Neural crest cell (in vitro differentiated cells): ENCODE measurements at places on chromosomes 12 and 14. TPM values are rescaled to one million over a fixed set of nuclear protein-coding genes. Genes with fewer than 3 reads are reported as not detected.

GPR65 gene
- total RNA-seq = not detected in 2 replicates

- DNase-seq = no peak
Observed at GRCh38 chr12:29530436-29530835, 33.0 kb upstream of the OVCH1 start.

CPNE6 gene
- total RNA-seq = not detected in 2 replicates

DNA sequence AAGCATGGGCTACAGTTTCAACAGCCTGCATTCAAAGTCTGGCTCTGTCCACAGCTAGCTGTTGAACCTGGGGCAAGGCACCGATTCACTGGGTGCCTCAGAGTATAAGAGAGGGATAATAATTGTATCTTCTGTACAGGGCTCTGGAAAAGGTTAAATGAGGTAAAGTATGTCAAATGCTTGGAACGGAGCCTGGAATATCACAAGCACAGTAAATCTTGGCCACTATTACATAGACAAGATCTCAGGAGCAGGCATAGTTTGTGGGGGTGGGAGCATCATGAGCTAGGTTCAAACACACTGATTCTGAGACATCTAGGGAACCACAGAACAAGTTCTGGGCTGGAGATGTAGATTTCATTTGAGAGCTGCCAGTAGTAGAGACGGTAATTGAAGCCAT, 203.7 kb upstream of the NUDT4 start:
- DNase-seq = no peak

NEMF gene
- 68.9 and 71.0 TPM in 2 replicates for total RNA-seq

RAB5B gene
- 86.5 and 97.3 TPM in 2 replicates for total RNA-seq

- DNase-seq = no peak
Observed at GRCh38 chr14:51118993-51119392, 24.1 kb upstream of the TRIM9 start.

DNA sequence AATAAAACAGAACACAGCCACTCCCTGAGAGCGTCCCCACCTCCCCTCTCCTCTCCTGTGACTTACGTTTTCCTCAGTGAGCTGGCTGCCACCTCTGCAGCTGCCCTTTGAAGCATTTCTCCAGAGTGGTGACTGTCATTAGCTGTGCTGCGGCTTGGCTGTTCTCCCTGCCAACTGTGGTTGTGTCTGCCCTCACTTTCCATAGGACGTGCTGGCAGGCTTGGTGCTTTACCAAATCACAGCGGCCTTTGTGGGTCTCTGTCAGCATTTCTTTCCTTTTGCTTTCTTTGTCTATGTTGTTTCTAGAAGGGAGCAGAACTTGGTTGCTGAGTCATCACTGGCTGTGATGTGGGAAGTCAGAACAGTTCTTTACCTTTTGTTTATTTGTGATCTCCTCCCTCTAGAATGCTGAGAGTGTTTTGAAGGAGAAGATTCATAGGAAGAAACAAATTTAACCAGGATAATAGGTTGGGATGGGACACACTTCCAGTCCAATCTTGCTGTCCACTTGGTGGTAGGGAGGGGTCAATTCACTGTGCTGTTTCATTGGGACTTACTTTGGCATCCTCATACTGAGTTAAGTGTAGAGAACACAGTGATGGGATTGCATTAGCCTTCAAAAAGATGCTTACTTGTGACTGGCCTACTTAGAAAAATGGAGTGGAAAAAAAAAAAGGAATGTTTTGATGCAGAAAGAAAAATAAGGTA, 88.2 kb downstream of the TMX1 start:
- DNase-seq = no peak

SLC8A3 gene
- total RNA-seq = 1.2 TPM in 2 replicates

- no peak for DNase-seq
Observed at GRCh38 chr14:88044444-88044758, 39.5 kb downstream of the GPR65 start.

DNA sequence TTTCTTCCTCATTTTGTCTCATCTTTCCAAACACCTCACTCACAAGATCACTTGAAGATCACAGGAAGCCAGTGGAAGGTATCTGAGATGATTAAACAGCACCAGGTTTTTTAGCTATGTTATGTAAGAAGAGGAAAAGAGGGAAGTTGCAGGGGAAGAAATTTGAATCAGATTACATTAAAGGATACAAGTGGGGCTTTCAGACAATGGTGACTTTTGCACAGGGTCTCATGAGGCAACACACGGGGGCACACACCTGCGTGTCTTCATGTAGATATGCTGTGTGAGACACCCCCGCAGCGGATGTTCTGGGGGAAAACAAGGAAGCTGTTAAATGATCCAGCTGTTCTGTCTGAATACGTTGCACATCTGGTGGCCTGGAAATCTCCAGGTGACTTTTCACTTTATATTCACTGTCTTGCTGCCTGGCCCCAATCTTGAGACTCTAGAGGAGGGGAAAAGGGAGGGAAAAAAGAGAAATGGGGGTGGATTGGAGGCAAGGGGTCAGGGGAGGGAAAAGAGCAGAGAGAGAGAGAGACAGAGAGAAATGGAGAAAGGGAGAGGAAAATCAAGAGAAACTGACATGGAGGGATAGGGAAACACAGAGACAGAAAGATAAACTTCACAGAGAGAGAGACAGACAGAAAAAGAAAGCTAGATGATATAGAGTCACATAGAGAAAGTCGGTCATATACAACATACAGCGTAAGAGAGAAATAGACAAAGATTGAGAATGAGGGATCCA, 36.3 kb upstream of the PPP1CC start:
- DNase-seq = no peak

GRCh38 chr14:59543873-59544272, 32.7 kb downstream of the CCDC175 start:
- DNase-seq = no peak

RNU4-1 gene
- total RNA-seq = 4,497 and 4,941 TPM in 2 replicates

EIF2S1 gene
- total RNA-seq = 108 and 115 TPM in 2 replicates

- DNase-seq = no peak
Observed at GRCh38 chr12:93699271-93700145, 22.3 kb downstream of the CRADD start.

BAZ1A gene
- total RNA-seq = 50.2 and 56.3 TPM in 2 replicates

DNA sequence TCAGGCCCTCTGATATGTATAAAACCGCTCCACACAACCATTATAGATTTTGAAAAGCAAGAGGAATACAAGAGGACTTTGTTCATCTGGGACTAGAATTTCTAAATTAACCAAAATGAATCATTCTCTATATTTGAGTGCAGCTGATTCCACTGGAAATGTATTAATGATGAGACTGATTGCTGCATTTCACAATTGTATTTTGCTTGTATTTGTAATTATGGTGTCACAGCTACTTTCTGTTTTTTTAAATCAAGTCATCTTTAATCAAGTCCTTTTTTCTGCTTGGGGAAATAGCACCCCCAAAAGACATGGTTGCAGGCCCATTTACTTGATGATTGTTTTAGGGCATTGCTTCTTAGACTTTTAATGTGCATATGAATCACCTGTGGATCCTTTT, 162.4 kb downstream of the KICS2 start:
- no peak for DNase-seq

DNA sequence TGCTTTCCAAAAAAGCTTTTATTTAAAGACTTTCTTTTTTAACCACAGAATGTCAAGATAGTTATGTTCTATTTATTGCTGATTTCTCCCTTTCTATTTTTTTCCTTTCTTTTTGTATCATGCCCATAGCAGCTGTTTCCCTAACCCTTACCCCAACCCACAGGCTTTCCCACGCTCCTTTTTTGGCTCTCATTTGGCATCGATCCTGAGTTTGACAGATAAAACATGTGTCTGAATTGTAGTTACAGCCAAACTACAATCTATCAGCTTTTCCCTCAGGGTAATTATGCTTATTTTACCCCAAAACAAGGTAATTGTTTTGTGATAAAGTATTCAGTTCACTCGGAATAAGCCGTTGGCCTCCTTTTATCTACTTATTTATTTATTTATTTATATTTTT, 46.7 kb downstream of the PDE3A start:
- no peak for DNase-seq

GRCh38 chr12:87883806-87884205, 145.4 kb downstream of the C12orf50 start:
- DNase-seq = no peak

DNA sequence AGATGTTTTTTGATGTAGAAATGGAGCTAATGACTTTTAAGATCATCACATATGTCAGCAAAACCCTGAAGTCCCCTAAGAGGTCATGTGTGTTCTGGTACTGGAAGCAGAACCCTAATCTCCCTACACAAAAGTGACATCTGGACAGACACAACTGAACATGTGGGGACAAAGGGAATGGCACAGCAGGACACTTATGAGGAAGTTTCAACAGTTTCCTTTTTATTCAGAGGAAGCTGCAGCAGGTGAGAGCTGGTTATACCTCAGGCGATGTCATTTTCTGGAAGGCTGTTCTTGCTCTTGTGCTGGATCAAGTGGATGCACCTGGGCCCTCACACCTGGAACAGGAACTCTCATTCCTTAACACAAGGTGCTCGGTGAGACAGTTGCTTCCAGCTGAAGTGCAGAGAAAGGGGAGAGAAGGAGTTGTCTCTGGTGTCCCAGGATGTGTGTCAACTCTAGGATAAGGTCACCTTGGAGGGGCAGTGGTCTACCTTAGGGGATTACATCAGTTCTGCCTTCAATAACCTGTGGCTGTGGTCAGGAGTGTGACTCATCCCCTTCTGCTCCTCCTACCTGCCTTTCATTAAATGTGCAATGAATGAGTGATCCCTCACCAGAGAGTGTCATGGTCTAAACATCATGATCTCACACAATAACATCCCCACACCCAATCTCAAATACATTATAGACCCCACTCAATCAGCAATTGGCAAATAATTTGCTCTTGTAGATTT, 463.4 kb downstream of the TMEM121 start:
- no peak for DNase-seq

KRT83 gene
- total RNA-seq = not detected in 2 replicates

C12orf54 gene
- not detected in 2 replicates for total RNA-seq

CCDC60 gene
- total RNA-seq = 0.48 and 0.75 TPM in 2 replicates

DNA sequence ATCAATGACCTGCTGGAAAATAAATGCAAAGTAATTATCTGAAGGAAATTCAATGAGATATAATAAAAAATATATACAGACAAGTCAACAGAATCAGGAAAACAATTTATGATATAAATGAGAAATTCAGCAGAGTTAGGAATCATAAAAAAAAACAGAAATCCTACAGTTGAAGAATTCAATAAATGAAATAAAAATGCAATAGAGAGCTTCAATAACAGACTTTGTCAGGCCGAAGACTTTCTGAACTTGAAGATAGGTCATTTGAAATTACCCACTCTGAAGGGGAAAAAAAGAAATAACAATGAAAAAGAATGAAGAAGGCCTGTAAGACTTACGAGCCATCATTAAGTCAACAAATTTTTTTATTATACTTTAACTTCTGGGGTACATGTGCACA, 15.5 kb upstream of the GARIN2 start:
- DNase-seq = no peak

LRP1 gene
- 61.8 and 62.7 TPM in 2 replicates for total RNA-seq

DNA sequence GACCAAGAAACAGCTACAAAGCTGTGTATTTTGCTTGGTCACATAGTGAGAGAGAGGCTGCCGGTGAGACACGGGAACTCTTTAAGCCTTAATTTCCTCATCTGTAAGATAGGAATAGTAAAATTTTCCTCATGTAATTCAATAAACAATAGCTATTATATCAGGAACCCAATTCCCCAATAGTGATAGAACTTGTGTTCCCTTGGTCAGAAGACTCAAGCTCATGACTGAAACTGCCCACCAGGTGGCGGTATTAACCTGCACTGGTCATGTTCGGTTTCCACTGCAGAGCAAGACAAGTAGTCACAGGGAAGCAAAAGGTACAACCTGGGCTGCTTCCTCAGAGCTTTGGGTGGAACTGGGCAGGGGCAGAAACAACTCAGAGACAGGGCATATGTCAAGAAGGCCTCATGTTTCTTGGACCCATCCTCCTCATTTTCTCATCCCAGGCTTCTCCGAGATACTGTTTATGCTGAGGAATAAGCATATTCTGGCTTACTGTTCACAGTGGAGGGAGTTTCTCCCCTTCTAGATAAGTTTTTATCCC, 4.2 kb upstream of the AJUBA start:
- peak; percentile 93 for DNase-seq

DNA sequence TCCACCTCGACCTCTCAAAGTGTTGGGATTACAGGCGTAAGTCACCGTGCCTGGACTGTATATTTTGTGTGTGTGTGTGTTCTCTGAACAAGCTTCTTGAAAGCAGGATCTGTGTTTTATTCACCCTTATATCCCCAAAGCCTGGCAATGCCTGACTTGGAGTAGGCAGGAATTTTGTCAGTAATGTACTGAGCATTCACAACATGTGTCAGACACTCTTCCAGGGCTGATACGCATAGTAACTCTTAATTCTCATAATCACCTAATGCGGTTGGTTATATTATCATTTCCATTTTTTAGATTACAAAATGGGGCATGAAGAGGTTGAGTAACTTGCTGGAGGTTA, 50.4 kb upstream of the PLEKHG3 start:
- DNase-seq = no peak

COA8 gene
- 33.7 and 37.2 TPM in 2 replicates for total RNA-seq

PPP1R36 gene
- 0.33 and 1.1 TPM in 2 replicates for total RNA-seq

DNA sequence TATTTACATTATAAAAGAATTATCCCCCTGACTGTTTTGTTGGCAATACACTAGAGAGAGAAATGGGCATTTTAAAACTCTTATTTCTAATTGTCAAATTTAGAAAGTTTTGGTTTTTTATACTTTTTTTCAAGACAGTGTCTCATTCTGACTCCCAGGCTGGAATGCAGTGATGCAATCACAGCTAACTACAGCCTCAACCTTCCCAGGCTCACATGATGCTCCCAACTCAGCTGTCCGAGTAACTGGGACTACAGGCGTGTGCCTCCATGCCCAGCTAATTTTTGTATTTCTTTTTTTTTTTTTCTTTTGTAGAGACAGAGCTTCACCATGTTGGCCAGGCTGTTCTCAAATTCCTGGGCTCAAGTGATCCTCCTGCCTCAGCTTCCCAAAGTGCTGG, 8.3 kb upstream of the OR11H6 start:
- no peak for DNase-seq

DNA sequence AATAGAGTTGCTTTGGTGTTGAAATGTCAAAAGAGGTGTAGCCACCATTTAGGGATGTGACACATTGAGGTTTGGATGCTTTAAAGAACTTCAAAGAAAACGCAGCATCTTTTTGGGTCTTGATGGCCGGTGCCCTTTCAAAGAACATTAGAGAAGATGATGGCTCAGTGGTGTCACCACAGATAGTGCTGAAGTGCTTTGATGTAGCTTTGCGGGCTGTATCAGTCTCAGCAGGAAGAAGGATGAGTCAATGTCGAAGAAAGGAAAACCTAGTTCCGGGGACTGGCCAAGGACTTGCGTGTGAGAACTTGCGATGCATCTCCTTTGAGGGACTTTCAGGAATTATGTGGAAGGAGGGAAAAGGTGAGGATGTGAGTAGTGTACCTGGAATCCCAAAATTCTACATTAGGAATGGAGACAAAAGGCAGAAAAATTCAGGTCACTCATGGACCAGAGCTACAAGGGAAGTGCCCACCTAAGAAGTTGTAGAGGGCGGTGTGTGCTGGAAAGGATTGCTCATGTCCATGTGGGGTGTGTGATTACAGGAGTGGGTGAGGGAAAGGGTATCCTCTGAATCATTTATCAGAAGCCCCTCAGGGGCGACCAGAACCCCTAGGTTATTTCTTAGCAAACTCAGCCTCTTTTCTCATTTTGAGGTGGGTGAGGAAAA, 39.7 kb upstream of the GZMB start:
- no peak for DNase-seq

SNX6 gene
- total RNA-seq = 71.1 and 73.4 TPM in 2 replicates

DGLUCY gene
- total RNA-seq = 13.1 and 15.6 TPM in 2 replicates
